Karpas-422 (cell line): ENCODE measurements at places on chromosomes 11 and 22. TPM values are rescaled to one million over a fixed set of nuclear protein-coding genes. Genes with fewer than 3 reads are reported as not detected.

Gene PAMR1
- not detected in 2 replicates for total RNA-seq

Gene SELENOM
- 11.1 and 18.5 TPM in 2 replicates for total RNA-seq

Gene HEPHL1
- not detected in 2 replicates for total RNA-seq

Gene OR5B21
- 1.9 and 9.3 TPM in 2 replicates for total RNA-seq

Gene MED17
- 62.0 and 77.4 TPM in 2 replicates for total RNA-seq

Gene SPI1
- total RNA-seq = 114 and 198 TPM in 2 replicates

Gene CSNK2A3
- 0.56 and 0.69 TPM in 2 replicates for total RNA-seq

Gene RASD2
- total RNA-seq = not detected in 2 replicates

Gene LIF
- not detected in 2 replicates for total RNA-seq

Gene ANO5
- not detected in 2 replicates for total RNA-seq

Gene NCAM1
- 0.29 and 0.75 TPM in 2 replicates for total RNA-seq

Gene CABP4
- total RNA-seq = 0.29 TPM in 1 of 2 replicates, not detected in the other
